ENCODE measurements at places on chromosomes 2 and 18.

GRCh38 chr2:42770288-42771131 lies 6.6 kb upstream of the OXER1 start:
- DNase-seq: peak; percentile 58

- no peak for DNase-seq
These were observed 64.3 kb upstream of the PSMD14 start for GRCh38 chr2:161243905-161244304.

DNA sequence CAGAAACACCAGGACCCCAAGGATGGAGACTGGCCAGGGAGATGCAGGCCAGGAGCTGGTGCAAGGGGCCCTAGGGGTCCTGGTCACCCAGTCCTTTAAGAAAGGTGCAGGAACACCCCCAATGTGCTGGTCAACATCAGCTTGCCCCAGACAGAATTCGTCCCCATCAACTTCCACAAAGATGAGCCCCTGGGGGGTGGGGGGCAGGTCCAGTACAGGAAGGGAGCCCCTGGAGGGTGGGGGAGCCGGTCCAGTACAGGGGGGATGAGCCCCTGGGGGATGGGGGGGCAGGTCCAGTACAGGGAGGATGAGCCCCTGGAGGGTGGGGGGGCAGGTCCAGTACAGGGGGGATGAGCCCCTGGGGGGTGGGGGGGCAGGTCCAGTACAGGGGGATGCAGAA lies 160.7 kb upstream of the SALL3 start:
- no peak for DNase-seq

DNA sequence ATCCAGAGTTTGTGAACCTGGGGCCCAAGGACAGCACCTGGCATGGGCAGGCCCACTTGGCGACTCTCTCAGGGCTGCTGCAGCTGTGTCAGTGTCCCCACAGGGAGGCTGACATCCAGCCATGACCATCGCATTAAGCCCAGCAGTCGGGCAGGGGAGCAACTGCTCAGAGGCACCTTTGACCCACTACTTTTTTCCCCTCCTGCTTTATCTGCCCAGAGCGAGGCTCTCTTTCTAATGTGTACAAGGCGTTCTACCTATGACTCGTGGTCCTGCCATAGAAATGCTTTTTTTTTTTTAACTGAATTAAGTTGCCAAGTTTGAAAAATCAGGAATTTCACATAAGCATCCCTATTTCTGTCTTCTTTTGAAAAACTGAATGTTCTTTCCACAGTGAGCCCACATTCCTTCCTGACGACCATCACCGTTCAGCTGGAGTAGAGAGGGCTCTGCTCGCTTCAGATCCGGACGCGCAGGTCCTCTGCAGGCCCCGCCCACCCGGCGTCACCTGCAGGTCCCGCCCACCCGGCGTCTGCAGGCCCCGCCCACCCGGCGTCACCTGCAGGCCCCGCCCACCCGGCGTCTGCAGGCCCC lies 403 bp upstream of the CLUL1 start:
- DNase-seq: no peak

DNA sequence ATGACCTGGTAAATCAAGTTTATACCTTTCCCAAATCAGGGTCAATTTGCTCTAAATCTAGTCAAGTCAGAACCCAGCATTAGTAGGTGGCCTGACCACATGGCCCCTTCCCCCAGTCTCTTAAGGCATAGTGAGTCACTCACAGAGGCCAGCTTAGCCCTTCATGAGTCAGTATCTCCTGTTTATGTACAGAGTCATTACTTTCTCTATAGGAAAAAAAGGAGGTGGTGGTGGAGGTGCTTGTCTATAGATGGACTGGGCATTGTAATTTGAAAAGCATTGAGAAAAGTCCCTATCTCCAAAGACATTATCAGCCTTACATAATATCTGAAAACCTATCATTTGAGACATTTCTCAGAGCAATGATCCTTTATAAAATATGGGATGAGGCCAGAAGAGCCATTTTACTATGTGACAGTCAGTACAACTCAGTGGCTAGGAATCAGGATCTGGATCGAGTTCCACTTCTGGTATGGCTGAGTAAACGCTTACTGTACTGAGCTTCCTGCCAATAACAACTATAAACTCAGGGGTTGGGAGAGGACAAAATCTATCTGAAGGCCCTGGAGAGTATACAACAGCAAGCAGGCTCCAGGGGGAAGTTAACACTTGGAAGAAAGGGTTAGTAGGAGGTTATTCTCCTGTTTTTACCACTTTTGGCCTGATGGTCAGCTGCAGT lies 22.5 kb upstream of the SIGLEC15 start:
- DNase-seq: peak; percentile 80

GRCh38 chr2:25738383-25739343 lies 65.3 kb upstream of the DTNB start:
- DNase-seq: no peak

- no peak for DNase-seq
These were observed 22.0 kb upstream of the SLC35G4 start for GRCh38 chr18:11587432-11587831.

DNA sequence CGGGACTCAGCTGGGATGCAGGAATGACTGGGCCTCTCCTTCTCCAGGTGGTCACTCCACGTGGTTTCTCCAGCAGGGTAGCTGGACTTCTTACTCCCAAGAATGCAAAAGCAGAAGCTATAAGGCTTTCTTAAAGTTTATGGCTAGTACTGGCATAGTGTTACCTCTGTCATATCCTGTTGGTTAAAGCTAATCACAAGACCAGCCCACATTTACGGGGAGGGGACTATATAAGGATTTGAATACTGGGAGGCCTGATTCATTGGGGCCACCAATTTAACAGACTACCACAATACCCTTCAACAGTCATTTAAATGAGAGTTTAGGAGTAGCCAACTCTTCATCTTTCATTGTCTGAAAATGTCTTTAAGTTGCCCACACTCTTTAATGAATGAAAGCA lies 94.4 kb upstream of the TSPYL6 start:
- no peak for DNase-seq

GRCh38 chr2:29322011-29322410 lies 206.8 kb downstream of the CLIP4 start:
- peak; percentile 34 for DNase-seq

- DNase-seq: no peak
These were observed 37.4 kb downstream of the NCK2 start for GRCh38 chr2:105782123-105782522.

DNA sequence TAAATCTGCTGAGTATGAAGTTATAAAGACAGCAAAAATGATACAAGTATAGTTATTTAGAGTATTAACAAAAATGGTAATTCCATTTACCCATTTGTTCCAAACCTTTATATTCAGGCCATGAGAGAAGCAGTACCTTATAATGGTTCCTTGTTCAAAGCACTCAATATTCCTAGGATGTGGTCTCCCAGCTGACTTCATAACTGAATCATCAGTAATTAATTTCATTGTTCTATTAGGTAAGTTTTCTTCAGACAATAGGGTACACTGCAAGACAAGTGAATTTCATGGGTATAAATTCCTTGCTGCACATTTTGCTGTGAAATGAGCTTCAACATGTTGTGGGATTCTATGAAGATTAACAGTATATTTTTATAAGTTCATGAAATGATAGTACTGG lies 550.8 kb upstream of the ZEB2 start:
- DNase-seq: no peak

GRCh38 chr2:158726911-158727592 lies 68.1 kb upstream of the DAPL1 start:
- DNase-seq: no peak

GRCh38 chr18:36974686-36975085 lies 145.8 kb downstream of the KIAA1328 start:
- no peak for DNase-seq

DNA sequence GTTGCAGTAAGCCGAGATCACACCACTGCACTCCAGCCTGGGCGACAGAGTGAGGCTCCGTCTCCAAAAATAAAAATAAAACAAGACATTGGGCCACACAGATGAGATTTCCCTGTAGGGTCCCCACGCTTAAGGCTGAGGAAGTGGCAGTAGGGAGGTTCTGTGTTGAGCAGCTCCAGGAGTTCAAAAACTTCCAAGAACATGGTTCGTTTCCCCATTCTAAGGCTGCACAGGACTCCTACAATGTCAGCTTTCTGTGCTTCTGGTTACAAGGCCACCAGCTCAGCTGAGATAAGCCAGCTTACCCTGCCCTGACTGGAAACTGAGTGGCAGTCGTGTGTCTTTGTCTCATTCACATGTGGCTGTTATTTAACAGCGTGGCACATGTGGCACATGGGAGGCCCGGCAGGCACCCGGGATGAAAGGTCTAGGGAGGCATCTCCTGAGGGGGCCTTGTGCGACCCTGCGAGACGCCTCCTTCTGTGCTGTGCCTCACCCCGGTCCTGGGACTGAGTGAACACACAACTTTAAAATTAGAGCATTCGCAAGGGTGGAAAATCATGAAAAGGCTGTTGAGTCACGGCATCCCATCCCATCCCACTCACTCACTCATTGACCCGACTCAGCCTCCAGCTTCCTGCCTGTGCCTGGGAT lies 7.7 kb downstream of the ITGB1BP1 start:
- no peak for DNase-seq

DNA sequence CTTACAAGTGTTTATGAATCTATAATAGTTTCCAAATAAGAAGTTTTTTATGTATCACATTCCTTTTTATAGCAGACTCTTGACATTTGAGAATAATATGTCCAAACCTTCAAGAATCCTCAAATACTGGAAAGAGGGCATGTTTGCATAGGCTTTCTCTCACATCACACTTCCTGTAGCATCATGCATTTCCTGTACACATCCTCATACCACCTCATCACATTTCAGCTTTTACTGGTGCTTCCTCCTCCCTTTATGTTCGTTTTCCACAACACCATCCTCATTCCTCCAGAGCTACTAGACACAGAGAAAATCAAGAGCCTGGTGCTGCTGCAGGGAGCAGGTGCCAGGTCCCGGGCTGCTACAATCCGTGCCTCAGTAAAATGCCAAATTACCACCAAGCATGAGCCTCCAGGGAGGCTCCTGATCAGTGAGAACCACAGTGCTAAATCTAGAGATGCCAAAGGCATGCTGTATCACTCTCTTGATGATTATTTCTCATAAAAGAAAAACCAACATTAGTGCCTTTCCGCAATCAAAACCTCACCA lies 137.7 kb upstream of the CYP1B1 start:
- DNase-seq: no peak

DNA sequence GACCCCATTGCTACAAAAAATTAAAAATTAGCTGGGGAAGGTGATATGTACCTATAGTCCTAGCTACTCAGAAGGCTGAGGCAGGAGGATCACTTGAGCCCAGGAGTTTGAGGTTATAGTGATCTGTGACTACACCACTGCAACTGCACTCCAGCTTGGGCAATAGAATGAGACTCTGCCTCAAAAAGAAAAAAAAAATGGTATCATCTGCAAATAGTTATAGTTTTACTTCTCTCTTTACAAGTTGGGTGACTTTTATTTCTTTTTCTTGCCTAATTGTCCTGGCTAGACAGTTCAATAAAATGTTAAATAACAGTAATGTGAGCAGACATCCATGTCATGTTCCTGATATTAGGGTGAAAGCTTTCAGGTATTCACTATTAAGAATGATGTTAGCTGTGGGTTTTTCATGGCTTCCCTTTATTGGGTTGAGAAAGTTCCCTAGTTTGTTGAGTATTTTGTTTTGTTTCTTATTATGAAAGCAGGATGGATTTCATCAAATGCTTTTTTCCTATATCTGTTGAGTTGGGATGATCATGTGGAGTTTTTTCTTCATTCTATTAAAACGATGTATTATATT lies 24.9 kb upstream of the ACOXL start:
- no peak for DNase-seq

Data from GM03348 (cell line).